ENCODE measurements at places on chromosomes 12 and 14.

DNA sequence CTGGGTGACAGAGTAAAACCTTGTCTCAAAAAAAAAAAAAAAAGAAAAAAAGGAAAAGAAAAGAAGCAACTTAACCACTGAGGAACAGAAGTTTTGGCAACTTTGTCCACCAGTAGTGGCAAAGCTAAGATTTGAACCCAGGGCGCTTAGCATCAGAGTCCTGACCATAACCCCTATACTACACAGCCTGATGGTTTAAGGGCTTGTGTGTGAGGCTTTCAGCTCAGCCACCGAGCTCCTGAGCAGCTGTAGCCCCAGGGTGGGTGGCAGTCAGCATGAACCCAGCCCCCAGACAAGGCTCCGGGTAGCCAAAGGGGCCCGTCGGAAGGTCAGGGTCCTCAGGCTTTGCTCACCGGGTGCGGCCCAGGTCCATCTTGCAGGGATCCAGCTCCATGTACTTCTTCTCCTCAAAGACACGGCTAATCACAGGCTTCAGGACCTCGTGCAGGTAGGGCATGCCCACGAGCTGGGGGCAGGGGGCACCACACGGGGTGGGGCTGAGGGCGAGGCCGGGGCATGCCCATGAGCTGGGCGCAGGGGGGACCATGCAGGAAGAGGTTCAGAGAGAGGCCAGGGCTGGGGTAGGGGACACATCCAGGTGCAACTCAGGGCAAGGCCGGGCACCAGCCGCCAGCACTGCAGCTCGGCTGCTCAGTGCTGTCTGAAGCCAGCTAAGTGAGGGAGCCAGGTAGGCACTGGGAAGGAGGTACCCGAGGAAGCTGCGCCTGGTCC is 20.9 kb downstream of the RASAL1 start:
- DNase-seq, result no peak

GRCh38 chr14:32428875-32429274 is 99.8 kb downstream of the AKAP6 start:
- DNase-seq, result no peak

- no peak for DNase-seq
These were observed 19.8 kb upstream of the PGF start for GRCh38 chr14:74975059-74975810.

DNA sequence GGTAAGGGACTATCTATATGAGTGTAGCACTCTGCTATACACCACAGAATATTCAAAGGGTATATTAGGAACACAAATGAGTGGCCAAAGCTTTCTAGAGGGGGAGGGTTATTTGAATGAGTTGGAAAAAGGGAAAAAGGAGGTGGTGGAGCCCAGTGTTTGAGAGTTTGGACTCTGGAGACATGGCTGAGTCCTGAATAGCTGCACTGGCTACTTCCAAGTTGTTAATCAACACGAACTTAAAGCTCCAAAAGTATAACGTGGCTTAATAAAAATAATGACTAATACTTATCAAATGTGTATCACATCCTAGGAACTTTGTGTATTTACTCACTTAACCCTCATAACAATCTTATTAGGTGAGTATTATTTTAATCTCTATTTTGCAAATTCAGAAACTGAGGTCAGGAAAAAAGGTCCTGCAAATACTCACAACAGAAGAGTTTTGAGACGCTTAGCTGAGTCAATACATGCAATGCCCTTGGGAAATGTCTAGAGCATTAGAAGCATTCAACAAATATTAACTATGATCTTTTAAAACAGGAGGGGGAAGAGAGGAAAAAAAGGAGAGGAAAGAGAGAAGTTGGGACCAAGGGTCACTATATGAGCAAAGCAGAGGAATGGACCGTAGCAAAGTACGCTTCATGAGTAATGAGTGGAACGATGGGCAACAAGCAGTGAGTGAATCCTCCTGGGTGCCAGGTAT is 189.5 kb upstream of the HMGA2 start:
- DNase-seq, result no peak

- DNase-seq, result peak; percentile 44
These were observed 24.0 kb downstream of the CCDC38 start for GRCh38 chr12:95918194-95918993.

- DNase-seq, result no peak
These were observed 2.7 kb downstream of the SPRYD3 start for GRCh38 chr12:53076461-53076860.

DNA sequence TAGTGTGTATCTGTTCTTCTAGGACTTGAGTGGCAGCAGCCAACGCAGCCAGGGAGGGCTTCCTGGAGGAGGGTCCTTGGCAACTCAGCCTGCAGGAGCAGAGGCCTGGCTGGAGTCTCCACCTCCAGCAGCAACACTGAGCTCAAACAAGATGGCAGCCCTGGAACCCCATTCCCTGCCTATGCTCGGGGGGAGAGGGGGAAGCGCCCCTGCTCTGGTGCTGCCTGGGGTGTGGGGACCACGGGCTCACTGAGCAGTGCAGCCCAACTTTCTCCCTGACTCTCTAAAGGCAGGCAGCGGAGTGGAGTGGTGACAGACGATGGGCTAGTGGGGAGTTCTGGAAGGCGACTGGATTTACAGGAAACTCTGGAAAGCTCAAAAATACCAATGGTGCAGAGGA is 160.7 kb downstream of the CALM1 start:
- no peak for DNase-seq
